ENCODE measurements at places on chromosomes 13 and 19.

DNA sequence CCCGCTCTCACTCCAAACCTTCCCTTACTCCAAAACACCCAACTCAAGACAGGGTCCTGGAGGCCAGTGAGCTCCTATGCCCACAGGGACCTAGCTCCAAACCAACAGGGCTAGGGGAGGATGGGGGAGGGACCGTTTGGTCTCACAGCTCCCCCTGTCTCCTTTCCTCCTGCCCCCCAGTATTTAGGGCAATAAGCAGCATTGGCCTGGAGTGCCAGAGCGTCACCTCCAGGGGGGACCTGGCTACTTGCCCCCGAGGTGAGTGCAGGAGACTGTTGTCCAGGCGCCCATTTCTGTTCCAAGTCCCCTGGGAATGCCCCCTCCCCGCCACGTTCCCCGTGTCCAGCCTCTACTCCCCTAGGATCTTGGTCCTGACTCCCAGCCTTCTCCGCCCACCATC lies 792 bp downstream of the RETN start:
- no peak for DNase-seq

GRCh38 chr19:9868983-9869617 lies 34.0 kb downstream of the PIN1 start:
- DNase-seq, result no peak

GRCh38 chr19:14354445-14354844 lies 26.8 kb upstream of the ADGRE5 start:
- DNase-seq, result no peak

DNA sequence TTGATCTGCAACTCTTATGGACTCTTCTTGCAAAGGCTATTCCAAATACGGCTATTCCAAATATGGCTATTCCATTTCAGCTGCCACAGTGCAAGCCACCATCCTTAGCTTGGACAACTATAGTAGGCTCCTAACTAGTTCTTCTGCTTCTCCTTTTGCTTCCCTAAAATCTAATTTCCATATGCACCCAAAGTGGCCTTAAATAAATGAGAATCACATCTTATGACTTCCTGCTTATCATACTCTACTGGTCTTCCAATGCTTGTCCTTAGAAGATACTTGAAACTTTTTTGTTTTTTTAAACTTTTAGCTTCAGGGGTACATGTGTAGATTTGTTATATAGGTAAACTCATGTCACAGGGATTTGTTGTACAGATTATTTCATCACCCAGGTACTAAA lies 4.9 kb downstream of the UCHL3 start:
- no peak for DNase-seq

GRCh38 chr13:76886005-76886291 lies 257 bp downstream of the KCTD12 start:
- no peak for DNase-seq
